H4 (cell line): ENCODE measurements at places on chromosomes 11 and 22. TPM values are rescaled to one million over a fixed set of nuclear protein-coding genes. Genes with fewer than 3 reads are reported as not detected.

DNA sequence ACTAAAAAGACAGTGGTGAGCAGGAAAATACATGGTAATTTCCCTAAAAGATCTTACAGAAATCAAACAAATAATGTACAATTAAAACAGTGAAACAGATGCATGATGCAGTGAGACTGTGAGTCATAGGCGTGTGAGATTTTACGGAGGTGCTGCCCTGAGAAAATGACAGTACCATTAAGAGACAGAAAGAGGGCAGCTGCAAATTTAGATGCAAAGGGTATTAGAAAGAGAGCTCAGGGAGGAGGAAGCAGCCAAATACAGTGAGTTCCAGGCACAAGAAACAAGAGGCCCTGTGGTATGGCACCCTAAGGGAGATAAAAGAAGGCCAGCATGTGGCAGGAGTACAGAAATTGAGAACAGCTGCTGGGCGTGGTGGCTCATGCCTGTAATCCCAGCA lies 88.5 kb upstream of the FIBIN start:
- DNase-seq = peak; percentile 21

DNA sequence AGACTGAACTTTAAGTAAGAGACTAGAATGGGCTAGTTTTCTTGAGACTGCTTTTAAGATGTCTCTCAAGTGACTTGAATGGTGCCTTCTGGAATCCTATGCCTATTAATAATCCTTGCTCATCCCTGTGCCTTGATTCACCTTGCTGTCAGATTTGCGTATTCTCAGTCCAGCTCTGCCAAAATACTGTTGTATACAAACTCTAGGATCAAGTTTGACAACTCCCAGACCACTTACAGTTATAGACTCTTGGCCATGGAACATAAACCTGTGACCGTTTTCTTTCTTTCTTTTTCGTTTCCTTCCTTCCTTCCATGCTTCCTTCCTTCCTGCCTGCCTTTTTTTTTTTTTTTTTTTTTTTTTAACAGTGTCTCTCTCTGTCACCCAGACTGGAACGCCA lies 2390.9 kb upstream of the RAG2 start:
- no peak for DNase-seq

DNA sequence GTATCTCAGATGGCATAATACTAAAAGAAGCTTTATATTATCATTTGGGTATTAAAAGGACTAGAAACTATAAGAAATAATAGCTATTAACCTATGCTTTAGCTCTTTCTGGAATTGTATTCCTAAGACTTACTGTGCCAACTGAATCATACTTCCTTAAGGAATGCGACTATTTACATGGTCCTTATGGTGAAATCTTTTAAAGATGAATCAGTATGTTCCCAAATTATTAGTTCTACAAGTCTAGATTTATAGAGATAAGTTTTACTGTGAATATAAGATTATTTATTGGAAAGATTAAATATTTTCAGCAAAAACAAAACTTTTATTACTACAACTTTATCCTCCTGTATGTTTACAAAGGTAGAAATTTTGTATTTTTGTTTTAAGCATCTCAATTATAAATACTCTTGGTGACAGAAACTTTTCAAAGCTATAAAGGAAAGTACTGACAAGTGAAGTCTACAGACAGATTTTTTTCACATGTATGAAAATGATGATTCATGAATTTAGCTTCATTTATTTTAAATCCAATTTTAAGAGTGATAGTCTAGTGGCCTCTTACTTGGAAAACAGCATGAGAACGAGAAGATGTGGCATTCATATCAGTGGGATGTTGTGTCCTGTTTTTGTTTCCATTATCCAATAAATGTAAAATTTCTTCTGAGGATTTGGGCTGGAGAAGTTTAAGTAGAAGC lies 17.8 kb downstream of the KIF18A start:
- no peak for DNase-seq

DNA sequence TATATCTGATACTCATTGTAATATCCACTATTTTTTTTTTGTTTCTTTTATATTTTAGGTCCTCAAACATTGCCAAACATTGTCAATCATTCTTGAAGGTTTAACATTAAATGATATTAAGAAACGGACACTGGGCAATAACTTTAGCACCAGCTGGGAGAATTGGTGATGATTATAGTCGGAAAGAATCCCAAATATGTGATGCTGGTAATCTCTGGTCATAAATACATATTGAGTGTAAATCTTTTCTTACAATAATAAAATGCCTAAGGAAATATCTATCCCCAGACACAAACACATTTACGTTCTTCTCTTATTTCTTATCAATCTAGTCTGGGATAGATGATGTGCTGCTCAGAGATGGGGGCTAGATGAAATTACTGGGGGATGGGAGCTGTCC lies 25.2 kb downstream of the OR51E2 start:
- DNase-seq = no peak

GRCh38 chr22:24901448-24901847 lies 45.0 kb downstream of the LHFPL7 start:
- no peak for DNase-seq

GRCh38 chr11:11230802-11231562 lies 122.1 kb downstream of the CSNK2A3 start:
- DNase-seq = no peak

- DNase-seq = no peak
Measured at GRCh38 chr22:38750104-38750503, 5.7 kb downstream of the SUN2 start.

- peak; percentile 88 for DNase-seq
Measured at GRCh38 chr22:30253205-30253852, 6.8 kb upstream of the LIF start.

- DNase-seq = no peak
Measured at GRCh38 chr22:39543095-39543494, 10.5 kb upstream of the RPS19BP1 start.

DNA sequence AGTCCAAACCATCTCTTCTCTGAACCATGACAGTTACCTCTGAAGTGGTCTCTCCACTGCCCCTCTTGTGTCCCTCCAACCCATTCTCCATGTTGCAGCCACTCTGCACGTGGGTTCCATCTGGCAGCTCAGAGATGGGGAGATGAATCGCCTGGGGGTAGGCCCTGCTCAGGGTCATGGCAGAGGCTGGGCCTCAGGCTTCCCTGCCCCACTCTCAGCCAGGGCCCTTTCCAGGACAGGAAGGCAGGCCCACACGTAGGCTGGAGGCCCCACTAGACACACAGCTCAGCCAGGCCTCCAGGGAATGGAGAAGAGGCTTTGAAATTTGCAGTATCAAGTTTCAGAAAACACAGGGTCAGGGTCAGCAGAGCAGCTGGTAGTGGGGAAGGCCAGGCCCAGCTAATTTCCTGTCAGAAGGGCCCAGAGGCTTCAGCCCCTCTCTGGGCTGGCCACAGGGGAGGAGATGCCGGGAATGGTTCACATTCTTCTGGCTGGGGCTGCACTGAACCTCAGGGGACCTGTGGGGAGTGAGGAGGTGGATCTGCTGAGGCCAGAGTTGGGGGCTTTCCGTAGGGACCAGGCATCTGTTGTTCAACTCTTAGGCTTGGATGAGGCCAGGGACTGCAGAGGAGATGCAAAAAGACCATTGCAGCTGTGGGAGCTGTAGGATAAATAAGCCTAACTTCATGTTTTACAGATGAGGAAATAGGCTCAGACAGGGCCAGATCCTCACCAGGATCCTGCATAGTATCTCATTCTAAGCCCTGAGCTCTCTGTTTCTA lies 101.6 kb downstream of the SWAP70 start:
- peak; percentile 73 for DNase-seq

GRCh38 chr11:130480186-130480585 lies 31.7 kb downstream of the ADAMTS15 start:
- no peak for DNase-seq

RPL3 gene
- total RNA-seq = 2,177 and 2,312 TPM in 2 replicates

KCTD14 gene
- total RNA-seq = 0.77 TPM in 1 of 2 replicates, not detected in the other

IL17REL gene
- not detected in 2 replicates for total RNA-seq

SPTBN2 gene
- total RNA-seq = 12.7 and 24.8 TPM in 2 replicates

OR5A1 gene
- total RNA-seq = not detected in 2 replicates
